Activated T-cell treated with anti-CD3 and anti-CD28 coated beads, Interleukin-2, amount 50 U/mL, for 48 hours (primary cell): ENCODE measurements at places on chromosomes 1 and 21.
A peak's percentile ranks its signal among the peaks of the same experiment; 100 is the strongest.

DNA sequence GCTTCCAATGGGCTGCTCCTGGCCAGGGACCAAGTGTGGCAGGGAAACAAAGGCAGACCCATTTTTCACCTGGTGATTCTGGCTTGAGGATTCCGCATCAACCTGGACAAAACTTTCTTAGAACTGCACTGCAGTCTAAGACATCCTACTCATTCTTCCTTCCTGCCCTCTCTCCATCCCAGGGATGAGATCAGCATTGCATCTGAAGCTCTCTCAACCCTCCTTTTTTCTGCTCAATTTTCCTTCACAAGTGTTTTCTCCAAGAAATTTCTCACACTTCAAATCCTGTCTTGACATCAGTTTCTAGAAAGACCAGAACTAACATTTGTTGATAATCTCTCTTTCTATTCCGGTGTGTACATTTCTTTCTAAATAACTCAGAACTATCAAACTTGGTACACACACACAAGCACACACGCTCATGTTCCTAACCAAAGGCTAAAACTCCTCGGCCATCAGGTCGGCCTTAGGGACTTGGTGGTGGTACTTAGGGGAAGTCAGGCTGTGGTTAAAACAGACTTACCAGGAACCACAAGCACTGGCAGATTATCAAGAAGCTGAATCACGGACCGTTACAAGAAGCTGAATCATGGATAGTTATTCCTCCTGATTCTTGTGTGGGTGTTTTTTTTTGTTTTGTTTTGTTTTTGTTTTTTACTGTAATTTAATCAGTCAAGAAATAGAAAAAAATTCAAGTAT, 21.0 kb upstream of the CXADR start:
- no peak for DNase-seq

DNA sequence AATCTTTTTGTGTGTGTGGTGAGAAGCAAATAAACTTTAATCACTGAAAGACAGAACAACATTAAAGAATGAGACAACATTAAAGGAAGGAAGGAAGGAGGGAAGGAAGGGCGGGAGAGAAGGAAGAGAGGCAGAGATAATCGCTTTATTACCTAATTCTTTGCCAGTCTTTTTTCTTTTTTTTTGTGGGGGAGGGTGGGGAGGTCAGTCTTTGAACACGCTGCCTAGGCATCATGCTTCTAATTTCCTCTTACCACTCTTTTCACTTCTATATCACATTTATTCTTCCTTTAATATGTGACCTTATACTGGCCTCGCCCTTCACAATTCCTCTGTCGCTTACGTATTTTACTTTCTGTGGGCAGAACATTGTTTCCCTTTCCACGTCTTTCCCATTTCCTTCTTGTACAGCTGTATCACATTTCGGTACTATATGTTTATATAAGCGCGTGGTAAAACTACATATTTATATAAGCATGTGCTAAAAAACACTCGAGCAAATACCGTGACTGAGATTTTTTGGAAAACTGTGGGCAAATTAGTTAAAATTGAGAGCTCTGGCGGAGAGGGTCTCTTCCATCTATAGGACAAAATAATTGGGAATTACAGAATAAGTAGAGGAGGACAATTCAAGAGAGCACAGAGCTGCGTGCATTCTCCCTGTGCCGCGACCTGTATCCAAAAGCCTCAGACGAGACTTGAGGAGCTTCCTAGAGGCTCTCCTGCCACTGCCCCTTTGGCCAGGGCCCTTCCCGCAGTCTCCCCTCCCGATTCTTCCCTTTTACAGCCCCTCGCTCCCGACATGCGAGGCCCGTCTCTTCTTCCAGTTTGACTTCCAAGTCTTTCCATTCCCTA, 823 bp upstream of the PRKAA2 start:
- no peak for DNase-seq

GRCh38 chr1:54701996-54702395, 13.7 kb upstream of the TTC4 start:
- no peak for DNase-seq

DNA sequence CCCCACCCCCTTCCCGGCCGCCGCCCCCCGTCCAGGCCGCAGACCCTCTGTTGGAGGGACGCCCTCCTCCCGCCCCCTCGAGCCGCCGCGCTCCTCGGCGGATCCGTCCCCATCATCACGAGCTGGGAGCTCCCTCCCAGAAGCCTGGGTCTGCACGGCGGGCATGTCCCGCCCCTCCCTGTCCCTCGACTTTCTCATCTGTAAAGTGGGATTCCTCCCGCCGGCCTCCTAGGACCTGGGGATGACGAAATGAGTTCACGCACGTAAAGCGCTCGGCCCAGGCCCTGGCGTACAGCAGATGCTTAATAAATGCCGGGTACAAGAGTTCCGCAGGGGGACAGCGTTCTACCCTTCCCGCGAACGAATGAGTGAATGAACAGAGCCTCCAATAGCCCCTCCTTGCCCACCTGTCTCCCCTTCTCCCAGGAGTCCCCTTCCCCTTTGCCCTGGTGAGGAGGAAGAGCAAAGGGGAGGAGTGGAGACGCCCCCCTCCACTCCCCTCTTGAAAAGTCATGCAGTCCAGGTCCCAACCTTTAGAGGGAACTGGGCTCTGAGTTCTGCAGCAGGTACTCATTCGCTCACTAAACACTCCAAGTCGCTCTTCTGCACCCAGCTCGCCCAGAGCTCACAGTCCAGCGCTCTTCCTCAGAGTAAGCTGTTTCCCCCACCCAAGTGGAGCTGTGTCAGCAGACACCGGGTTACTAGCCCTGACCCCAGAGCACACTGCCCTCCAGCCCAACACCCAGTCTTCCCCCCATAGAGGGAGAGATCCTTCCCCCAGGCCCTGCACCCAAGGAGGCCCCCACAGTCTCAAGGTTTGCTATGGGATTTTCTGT, 16.8 kb downstream of the RAP1GAP start:
- no peak for DNase-seq

DNA sequence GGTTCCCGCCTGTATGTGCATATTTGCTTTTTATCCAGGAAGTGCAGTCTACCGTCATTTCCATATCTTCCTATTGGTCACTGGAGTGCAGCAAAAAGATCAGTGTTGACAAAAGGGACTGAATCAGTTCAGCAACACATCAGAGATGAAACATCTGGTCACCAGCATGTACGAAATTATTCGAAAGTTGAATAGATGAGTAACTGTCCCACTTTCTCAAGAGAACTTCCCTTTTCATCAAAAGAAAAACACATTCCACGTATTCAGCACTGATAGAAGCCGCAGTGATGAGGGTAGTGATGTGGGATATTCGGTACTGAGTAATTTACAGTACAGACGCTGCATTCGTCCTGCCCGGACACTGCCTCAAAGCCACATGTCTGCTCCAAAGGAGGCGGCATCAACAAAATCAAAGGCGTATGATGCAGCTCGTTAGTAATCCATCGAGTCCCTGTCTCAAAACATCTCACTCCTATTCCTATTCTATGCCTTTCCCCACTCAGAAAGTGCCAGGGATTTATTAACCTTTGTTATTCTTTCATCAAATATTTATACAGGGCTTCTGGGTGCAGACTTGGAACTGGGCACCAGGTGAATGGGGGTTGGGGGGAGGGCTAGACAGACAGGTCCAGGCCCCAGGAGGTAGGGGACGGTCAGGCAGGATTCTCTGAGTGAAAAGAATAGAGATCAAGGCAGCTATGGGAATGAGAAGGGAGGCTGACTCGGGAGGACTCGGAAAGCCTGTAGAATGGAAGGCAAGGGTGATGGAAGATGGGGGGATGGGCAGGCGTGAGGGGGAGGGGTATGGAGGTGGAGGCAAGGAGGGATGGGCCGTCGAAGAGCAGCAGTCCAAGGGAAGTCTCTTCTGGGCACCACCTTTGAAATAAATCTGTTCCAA, 79.5 kb upstream of the SLC45A1 start:
- DNase-seq: no peak

GRCh38 chr1:212451416-212452322, 18.9 kb downstream of the NENF start:
- no peak for DNase-seq

DNA sequence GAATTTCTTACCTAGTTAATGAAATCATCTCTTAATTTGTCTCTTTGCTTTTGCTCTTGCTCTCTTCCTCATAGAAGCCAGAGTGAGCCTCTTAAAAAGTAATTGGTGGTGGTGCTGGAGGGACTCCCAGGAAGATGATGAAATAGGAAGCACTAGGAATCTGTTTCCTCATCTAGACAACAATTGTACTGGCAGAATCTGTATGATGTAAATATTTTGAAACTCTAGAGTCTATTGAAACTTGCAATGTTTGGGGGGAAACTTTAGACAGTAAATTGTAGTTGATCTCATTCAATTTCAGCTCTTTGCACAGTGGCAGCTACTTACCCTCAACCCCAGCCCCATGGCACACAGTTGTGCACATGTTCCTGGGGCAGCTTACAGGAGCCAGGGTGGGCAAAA, 10.6 kb downstream of the RGSL1 start:
- no peak for DNase-seq

- no peak for DNase-seq
These were observed 161.6 kb upstream of the KCNJ15 start for GRCh38 chr21:38095220-38095619.

DNA sequence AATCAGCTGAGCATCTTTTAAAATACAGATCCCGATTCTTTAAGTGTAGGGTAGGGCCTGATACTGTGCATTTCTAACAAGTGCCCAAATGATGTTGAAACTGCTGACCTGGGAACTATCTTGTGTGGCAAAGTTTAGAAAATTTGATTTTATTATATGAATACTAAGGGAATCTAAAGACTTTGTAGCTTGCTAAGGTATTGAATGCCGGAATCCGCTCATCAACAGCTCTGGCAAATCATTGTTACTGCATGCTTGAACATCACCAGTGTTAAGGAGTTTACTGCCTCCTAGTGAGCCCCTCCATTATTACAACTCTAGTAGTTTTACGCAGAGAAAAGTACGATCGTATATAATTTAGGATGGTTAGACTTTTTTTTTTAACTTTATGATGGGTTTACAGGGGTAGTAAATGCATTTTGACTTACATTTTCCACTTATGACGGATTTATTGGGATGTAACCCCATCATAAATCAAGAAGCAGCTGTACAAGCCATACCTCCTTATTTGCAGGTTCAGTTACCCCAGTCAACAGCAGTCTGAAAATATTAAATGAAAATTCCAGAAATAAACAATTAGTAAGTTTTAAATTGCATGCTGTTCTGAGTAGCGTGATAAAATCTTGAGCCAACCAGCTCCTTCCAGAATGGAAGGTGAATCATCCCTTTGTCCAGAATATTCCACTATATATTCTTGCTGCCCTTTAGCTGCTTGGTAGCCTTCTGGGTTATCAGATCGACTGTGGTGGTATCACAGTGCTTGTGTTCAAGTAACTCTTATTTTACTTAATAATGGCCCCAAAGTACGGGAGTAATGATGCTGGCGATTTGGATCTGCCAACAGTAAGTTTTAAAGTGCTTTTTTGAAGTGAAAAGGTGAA, 892 bp downstream of the TYW3 start:
- DNase-seq: no peak

DNA sequence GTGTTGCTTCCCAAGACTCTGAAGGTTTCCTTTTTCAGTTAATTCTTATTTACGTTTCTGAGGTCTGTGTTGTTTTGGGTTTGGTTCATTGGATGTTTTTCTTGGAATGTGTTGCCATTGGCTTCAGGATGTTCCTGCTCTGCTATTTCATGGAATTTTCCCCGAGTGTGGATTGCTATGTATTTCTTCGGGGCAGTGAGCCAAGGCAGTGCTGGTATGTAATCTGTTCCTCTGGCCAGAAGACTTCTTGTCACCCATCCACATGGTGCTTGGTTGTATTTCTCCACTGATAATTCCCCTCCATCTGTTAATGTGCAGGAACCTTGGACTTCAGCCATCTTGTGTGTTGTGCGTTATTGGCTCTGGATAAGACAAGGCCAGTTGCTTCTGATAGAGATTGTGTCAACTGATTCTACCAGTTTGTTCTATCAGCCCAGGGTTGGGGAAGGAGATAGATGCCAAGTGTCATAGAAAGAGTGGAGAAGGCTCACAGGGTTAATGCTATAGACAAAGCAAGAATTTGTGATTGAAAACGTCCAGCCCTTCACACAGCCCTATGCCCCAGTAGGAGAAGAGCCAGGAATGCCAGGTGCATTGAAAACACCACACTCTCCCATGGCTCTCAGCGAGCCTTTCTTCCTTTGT, 505.2 kb downstream of the PLPP3 start:
- DNase-seq: no peak

DNA sequence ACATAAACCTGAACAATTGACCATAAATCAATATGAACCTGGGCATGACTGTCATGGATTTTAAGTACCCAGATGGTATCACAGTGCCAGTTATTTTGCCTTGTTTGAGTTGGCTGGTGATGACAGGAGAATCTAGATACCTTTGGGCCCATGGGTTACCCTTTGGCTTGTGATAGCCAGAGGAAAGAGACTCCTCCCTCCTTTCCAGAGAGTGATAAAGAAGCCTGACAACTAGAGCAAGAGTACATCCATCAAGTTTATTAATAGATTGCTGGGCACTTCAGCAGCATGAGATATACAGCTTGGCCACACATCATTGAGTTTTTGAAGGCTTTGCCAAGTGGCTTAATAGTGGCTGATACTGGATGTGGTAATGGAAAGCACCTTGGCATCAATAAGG, 6.6 kb upstream of the FMO3 start:
- no peak for DNase-seq

DNA sequence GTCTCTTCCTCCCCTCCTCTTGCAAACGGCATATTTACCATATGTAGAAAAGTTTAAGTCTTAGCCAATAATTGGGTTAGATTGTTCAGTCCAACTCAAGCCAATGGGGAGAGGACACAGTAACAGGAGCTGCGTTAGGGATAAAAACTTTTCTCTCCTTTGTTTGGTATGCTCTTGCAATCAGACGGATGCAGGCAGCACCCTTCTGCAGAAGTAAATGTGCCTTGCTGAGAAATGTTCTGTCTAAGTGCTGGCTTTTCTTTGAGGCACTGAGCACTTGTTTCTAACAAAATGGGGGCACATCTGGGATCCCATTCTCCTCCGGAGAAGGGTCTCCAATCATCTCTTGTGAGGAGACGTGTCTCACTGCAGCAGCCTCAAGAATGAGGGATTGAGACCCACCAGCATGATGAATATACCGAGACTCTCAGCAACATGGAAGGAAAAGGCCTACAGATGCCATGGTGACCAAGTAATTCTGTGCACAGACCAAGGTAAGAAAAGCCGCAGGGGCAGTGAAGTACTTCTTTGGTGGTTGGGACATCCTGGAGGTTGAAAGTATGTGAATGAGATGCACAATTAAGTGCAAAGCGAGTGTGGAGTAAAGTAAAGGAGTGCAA, 20.7 kb upstream of the GNG4 start:
- no peak for DNase-seq

- DNase-seq: peak; percentile 79
These were observed 17.7 kb downstream of the PTPRC start for GRCh38 chr1:198656500-198656932.

- DNase-seq: no peak
These were observed 32.4 kb downstream of the PRPF38A start for GRCh38 chr1:52436817-52437216.
